ENCODE measurements at places on chromosomes 4 and X.

GRCh38 chr4:91488946-91489345, 814.8 kb upstream of the GRID2 start:
- DNase-seq = no peak

DNA sequence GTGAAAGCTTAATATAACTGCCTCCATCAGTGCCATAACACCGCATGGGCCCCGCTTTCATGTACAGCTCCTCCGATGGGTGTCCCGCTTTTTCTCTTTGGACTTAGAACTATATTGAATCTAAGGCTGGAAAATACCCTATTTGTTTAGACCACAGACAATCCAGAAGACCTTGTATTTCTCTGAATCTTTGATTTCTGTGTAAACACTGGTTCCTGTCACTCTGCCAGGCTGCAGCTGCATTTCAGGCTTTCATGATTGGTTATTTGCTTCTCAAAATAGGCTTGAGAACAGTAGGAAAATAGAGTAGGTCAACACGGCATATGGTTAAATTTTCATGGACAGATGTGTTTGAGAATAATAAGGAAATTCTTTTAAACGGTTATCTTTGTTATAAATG, 80.0 kb downstream of the NWD2 start:
- DNase-seq = no peak

- no peak for DNase-seq
Observed at GRCh38 chrX:10254739-10255138, 98.0 kb downstream of the CLCN4 start.

GRCh38 chr4:181671672-181672071, 571.5 kb upstream of the TENM3 start:
- no peak for DNase-seq

GRCh38 chrX:120236687-120237479, 13.7 kb upstream of the ZBTB33 start:
- DNase-seq = no peak

All from stimulated activated CD8-positive, alpha-beta memory T cell treated with anti-CD3 and anti-CD28 coated beads, Interleukin-4, amount 100 ng/mL, for 1 hour (primary cell).